ENCODE measurements at places on chromosomes 11 and 22.

DNA sequence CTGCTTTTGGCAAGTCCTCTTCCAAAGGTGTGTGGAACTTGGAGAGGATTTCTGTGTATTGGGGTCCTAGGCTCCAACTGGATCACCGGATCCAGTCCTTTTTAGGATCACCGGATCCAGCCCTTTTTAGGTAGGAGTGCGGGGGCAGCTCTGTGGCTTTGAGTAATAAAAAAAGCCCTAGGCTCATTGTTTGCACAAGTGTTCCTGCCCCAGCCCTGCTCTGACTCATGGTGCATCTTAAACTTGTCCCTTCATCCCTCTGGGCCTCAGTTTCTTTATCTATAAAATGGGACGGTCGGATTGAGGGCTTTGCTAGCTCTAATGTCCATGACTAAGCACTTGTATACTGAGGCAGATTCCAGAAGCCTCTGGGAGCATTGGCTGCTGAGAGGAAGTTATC is 22.7 kb upstream of the CD44 start:
- no peak for DNase-seq

- DNase-seq = no peak
These were observed 1445.6 kb downstream of the TBC1D22A start for GRCh38 chr22:48207919-48208535.

- no peak for DNase-seq
These were observed 8.6 kb upstream of the MIAT start for GRCh38 chr22:26648528-26649388.

- no peak for DNase-seq
These were observed 1.1 kb upstream of the CNTN5 start for GRCh38 chr11:99019696-99020095.

DNA sequence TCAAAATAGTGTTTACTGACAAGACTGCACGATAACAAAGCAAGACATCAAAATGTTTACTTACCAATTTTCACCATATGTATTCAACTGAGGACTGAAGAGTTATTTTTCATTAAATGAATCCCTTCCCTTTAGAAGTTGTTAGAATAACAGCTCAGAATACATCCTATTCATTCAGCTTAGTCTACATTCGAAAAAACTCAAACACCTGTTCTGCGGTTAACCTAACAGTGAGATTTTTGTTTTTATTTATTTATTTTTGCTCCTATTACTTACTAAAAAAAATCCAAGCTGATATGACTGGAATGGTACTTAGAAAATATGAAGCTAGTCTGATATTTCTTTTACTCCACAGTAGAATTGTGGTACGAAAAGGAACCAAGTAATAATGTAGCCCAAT is 10.0 kb downstream of the KCNA4 start:
- no peak for DNase-seq

- no peak for DNase-seq
These were observed 16.1 kb downstream of the RRAS2 start for GRCh38 chr11:14342906-14343305.

DNA sequence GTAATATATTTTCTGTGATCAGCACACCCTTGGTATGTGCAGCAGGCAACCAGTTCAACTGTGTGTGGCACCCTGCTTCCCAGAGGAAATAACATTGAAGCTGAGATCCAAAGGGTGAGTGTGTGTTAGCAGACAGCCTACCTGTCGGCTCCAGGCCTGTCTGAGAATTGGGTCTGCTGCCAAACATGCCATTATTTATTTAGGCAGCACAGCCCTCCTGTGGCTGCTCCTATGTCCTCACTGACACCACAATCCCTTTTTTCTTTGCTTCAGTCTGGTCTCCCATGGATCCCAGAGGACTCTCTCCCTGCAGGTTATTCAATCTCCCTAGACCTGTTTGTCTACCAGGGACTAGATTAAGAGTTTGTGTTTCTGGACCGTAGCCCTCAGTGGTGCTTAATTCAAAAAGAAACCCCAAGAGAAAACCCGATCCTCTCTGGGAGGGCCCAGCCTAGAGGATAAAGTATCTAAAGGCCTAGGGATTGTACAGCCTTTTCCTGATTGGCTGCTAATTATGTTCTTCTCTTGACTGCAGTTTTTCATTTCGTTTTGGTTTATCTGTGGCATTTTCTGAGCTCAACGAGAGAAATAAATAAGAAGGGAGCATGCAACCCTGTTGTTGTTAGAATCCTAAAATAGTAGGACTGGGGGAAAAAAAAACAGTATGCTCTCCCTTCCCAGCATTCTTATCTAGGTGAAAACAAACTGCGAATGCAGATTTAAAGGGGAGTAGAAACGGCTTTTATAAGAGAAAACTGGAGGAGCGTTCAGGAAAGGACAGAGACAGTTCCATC is 24.1 kb downstream of the KCNE3 start:
- DNase-seq = peak; percentile 69

DNA sequence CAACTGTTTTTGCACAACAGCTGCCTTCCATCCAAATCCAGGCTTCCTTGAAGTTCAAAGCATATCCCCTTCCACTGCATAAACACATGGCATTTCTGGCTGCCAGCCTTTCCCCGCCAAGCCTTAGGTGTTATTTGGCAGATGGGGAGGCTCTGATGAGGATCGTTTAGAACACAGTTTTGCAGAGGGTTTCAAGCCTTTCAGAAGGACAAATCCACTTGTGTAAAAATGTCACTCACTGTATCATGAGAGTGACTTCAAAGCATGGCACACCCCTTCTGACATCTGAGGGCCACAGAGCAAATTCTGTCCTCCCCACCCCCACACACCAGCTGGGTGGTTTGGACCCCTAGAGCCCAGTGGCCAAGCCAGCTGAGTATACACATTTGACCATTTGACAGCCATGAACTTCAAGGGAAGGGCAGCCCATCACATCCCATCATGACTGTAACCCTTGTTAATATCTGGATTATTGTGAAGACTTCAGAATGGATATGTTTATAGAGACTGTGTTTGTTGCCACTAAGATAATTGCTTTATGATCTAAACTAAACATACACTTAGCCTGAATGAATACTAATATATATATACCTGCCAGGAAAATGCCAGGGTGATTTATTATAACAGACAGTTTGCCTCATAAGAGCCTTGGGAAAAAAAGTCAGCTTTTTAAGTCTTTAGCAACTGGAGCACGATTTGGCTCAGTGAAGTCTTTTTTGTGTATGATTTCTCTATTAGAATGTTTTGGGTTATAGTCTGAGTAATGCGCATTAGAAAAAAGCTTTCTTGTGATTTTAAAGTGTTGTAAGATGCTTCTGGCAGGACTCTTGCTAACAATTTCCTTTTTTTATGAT is 31.9 kb downstream of the FBLN1 start:
- DNase-seq = peak; percentile 70

All from NCI-H1105 (cell line).